Stimulated activated CD4-positive, alpha-beta T cell treated with anti-CD3 and anti-CD28 coated beads, Interleukin-4, amount 100 ng/mL, for 48 hours (primary cell): ENCODE measurements at places on chromosomes 2 and 18.

GRCh38 chr2:178865146-178865936, 58.1 kb upstream of the TTN start:
- DNase-seq, result no peak

DNA sequence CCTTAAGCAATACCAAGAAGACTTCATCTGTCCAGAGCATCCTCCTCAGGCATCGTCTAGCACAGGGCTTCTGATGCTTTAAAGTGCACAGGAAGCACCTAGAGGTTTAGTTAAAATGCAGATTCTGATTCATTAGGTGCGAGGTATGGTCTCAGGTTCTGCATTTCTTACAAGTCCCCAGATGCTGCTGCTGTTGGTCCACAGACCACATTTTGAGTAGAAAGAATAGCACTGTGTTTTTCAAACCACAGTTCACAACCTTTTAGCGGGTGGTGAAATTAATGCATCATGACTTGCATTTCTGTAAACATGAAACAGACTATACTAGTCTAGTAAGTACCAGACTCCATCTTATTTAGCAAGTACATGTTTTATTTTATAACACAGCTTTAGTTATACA, 134.6 kb downstream of the TMEFF2 start:
- no peak for DNase-seq

DNA sequence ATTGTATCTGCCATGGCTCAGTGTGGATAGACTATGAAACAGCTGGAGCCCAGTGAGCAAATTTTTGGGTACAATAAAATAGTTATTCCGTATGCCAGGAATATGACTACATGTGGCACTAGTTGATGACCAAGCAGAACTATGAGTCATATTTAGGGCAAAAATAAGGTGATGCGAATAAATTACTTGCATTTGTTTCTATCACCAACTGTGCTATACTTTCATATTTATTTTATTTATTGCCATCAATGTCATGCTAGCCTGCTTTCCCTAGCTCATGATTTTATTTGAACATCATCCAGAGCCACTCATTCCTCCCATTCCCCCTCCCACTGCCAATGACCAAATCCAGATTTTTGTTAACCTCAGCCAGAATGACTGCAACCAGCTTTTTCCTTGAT, 13.3 kb upstream of the FAP start:
- no peak for DNase-seq

DNA sequence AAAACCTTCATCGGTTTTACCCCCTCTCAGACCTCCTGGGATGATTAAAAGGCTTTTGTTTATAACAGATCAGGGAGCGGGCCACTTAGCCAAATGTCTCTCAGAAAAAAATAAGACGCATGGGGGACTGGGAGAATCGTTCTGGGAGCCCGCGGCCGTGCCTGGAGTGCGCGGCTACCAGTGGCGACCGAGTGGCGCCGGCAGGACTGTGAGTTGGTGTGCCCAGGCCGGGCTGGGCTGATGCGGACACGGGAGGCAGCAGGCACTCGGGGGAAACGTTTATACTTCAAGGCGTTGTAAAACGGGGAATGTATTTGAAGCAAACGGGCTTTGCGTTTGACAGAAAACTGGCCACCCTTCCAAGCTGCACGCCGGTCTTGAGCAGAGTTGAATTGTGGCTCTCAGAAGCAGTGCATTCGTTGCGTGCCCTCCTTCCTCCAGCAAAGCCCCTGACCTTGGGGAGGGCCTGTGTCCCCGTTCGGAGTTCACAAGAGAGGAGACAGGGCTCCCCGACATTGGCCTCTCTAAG, 4.7 kb upstream of the HOXD10 start:
- no peak for DNase-seq

GRCh38 chr2:23012499-23012898, 372.5 kb upstream of the KLHL29 start:
- DNase-seq, result no peak

GRCh38 chr2:109341355-109342255, 212.6 kb downstream of the SH3RF3 start:
- no peak for DNase-seq

- DNase-seq, result no peak
Observed at GRCh38 chr2:240350696-240351087, 84.8 kb upstream of the GPC1 start.

GRCh38 chr2:224769489-224769888, 53.3 kb upstream of the CCDC195 start:
- DNase-seq, result no peak

GRCh38 chr2:207039225-207039624, 99.9 kb downstream of the CPO start:
- DNase-seq, result no peak

GRCh38 chr2:96913117-96913397, 43.2 kb upstream of the SEMA4C start:
- no peak for DNase-seq

- DNase-seq, result no peak
Observed at GRCh38 chr2:50263728-50264127, 768.2 kb downstream of the NRXN1 start.

DNA sequence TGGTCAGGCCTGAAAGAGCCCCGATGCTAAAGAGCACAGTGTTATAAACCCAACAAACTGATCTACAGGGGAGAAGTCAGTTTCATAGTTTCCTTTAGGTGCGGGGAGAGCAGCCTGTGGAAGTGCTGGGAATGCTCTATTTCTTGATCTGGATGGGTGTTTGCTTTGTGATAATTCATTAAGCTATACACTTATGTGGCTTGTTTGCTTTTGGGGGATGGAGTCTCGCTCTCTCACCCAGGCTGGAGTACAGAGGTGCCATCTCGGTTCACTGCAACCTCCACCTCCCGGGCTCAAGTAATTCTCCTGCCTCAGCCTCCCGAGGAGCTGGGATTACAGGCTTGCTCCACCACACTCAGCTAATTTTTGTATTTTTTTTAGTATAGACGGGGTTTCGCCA, 30.1 kb upstream of the CEP68 start:
- no peak for DNase-seq

DNA sequence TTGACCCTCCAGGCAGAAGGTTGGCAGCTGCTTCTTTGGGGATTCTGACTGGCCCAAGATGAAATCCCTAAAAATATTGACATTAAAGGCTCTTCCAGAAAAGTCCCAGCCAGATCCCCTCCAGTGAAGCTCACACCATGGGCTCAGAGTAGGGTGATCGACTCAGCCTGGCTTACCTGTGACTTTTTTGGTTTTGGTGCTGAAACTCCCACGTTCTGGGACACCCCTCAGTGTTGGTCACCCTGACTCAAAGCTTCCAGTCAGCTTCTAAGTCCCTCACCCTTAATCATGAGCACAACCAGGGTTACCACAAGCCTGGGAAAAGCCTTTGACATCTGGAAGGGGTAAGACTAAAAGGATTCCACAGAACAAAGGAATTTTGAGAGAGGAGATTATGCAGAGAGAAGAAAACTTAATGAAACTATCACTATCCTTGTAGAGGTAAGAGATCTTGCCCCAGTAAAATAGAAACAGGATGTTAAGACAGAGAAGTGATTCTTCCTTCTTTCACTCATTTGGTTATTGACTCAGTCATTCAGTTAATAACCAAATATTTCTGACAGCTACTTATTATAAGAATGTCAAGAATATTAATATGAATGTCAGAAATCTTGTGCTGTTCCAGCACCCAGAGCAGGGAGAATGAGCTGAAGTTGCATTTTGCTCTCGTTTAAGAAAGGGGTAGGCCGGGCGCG, 66.8 kb upstream of the SEC11C start:
- no peak for DNase-seq

DNA sequence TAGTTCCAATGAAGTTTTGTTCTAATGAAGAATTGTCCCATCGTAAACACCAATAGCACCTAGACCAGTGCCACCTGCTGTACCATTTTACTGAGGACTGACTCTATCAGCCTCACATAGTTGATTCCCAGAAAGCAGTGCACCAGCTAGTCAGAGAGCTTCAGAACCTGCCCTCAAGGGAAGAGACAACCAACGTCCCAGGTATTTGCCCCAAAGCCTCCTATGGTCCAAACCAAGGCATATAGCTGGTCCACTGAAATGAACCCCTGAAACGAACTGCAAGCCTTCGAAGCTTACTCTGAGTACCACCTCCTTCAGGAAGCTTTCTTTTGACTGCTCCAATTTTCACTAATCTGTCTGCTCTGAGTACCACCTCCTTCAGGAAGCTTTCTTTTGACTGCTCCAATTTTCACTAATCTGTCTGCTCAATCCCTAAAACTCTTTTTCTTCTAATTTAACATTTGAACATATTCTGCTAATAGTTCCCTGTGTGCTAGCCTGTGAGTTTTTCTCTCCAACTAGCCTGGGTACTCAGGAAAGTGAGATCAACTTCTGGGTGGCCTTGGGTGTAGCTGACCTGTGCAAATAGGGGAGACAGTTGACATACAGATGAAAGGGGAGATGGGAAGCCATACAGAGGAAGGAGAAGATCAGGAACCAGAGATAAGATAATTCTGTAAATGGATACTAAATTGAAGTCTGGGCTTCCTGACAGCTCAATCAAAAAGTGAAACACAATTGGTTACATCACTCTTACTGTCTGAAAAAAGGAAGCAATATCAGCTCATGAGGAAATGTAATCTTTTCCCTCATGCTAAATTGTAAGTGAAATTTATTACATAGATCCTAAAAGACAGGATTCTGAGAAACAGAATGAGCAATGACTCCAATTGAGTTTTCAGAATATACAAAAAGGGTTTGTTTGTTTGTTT, 33.5 kb upstream of the EML4 start:
- no peak for DNase-seq

DNA sequence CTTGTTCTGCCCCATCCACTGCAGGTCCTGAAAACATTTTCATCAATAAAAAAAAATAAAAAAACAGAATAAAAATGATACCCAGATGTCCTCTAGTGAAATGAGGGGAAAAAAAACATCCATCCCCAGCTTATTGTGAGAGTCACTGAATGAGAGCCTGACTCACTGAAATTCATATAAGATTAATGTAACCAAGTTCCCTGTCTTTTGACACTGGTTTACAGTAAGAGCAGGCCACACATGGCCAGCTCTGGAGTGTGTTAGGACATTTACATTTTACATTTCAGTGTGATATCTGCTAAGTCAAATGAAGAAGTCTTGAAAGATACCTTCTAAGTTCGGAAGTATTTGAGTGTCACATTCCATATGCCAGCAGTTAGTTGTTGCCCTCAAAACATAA, 21.1 kb upstream of the IL18R1 start:
- DNase-seq, result no peak

- no peak for DNase-seq
Observed at GRCh38 chr2:221323513-221323912, 248.6 kb downstream of the EPHA4 start.

GRCh38 chr2:3959372-3959771, 256.0 kb downstream of the DCDC2C start:
- DNase-seq, result no peak

DNA sequence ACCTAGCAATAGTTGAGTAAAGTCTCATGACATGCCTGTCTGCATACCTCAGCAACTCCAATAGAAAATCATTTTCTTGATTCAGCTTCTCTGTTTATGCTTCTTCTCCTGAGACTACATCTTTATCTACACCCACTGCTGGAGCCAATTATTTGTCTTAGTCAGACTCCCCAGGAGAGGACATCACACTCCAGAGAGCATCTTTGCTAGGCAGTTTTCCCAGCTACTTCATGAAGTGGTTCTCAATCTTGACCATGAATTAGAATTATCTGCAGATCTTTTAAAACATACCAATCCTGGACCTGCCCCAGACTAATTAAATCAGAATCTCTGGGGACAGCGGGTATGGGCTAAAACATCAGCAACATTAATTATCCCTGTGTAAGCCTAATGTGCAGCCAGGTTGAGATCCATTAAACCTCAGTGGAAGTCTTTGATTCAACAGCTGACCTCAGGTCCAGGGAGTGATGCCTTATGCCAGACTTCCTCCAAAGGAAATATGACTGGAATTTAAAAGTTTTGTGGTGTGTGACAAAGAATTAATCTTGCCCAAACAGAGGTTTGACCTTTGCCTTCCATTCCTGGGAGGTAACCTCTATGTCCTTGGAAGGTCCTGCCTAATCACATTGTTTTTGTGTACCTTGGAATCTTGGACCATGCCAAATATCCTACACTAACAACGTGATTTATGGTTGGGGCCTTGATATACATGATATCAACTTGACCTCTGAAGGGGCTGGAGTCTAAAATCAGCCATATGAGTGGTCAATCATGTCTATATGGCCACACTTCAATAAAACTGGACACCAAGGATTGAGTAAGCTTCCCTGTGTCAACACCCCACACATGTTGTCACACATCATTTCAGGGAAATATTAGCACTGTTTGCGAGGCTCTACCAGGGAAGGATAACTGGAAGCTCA, 99.3 kb upstream of the DNAJC10 start:
- no peak for DNase-seq

DNA sequence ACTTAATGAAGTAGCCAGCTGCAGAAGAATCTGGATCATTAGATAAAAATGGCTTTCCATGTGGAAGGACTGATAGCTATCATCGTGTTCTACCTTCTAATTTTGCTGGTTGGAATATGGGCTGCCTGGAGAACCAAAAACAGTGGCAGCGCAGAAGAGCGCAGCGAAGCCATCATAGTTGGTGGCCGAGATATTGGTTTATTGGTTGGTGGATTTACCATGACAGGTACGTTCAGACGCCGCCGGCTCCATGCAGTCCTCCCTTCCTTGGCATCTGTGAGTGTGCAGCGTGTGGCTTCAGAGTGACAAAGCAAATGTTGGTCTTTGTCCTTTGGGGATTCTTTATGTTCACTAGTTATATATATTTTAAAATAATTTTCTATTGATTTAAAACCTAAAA, 1.8 kb downstream of the SLC5A7 start:
- no peak for DNase-seq

- no peak for DNase-seq
Observed at GRCh38 chr2:146119586-146119985, 1599.7 kb upstream of the ZEB2 start.

DNA sequence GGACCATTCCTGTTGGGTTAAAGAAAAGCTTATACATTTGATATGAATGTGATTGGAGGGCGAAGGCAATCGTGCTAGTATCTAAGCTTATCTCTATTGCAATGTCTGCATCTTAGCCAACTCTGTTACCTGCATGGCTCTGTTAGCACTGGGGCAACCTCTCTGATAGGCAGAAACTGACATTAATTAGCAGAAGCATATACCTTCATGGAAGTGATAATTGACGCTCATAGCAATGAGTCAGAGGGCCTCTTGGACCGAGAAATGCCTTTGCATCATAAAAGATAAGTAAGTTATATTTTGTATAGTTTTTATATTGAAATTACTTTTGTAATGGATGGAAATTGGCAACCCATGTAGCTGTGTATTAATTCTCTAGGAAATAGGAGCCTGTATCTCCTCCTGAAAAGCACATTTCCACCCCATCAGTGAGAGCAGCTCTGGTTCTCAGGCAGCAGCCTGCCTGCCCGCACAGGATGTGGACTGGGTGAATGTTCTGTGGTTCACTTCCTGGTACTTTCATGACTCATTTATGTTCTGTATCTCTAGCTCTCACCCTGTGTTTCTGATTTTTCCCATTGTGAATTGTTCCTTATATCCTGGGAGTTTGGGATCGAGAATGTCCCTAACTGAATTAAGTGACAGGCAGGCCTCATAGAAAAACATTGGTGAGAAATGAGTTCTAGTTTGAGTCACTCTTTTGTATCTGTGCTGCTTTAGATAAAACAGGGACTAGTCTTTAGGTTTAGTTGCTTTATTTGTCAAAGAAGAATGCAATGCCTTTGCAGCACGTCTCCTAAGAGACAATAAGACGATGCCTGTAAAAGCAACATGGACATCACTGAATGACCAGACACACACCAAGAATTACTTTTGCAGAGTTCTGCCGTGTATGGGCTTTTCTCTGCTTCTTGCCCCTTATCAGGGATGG, 344.9 kb downstream of the DCDC2C start:
- no peak for DNase-seq
